ENCODE measurements at places on chromosomes 11 and 22.

GRCh38 chr11:83520849-83521248 is 234.7 kb upstream of the CCDC90B start:
- DNase-seq, result no peak

DNA sequence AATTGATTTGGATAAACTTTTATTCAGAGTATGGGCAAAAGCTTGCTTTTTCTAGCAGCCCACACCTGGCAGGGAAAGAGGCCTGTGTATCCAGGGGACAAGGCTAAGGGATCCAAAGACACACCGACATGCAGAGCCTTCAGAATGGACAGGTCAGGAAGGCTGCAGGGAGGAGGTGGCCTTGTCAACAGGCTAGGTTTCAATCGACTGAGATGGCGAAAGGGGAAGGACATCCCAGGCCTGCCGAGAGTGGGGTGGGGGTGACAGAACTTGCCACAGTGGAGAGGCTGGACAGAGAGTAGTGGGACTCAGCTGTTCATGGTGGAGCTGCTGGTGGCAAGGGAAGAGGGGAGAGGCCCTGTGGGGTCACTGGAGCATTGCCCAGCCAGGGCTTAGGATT is 5.3 kb upstream of the SLC39A13 start:
- DNase-seq, result no peak

- no peak for DNase-seq
These were observed 227.2 kb upstream of the ARHGAP20 start for GRCh38 chr11:110939471-110939870.

DNA sequence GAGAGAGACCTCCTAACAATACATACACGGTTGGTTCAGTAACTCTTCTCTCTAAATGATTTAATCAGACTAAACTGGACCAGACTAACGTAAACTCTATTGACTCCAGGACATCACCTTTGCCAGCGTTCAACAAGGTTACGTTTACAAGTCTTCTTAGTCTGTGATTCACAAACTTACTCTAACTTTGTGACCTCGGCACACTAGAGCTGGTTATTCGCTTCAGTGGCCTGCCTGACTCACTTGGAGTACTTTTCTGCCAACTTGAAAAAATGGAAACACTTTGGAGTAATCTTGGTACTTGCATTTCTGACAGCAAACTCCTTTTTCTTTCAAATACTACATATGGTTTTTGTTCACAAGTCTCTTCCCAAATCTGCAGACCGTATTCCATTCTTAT is 26.2 kb downstream of the MTMR2 start:
- DNase-seq, result no peak

GRCh38 chr22:40345815-40346184 is 500 bp upstream of the ADSL start:
- DNase-seq, result no peak

DNA sequence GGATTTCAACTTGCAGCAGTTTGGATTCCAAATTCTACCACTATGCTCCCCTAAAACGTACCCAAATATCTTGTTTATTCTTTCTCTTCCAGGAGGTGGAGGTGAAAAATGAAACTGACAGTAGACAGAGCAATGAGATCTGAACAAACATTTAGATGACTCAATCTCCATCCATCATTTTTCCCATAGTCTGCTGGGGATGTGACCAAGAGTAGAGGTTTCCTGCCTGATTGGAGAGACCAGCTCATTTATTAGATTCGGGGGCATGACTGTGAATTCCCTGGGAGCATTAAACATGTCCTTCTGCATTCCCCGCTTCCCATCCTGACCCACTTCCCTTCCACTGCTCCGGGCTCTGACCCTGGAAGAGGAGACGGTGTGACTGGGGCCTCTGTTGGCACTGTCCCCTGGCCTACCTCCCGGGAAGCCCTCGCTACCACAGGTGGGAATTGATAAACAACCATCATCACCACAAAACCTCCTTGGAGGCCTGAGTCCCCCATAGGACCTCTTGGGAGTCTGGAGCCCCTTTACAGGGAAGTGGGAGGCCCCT is 20.3 kb downstream of the DKK3 start:
- DNase-seq, result peak; percentile 90

GRCh38 chr11:75237050-75237449 is 3.5 kb upstream of the TPBGL start:
- DNase-seq, result no peak

DNA sequence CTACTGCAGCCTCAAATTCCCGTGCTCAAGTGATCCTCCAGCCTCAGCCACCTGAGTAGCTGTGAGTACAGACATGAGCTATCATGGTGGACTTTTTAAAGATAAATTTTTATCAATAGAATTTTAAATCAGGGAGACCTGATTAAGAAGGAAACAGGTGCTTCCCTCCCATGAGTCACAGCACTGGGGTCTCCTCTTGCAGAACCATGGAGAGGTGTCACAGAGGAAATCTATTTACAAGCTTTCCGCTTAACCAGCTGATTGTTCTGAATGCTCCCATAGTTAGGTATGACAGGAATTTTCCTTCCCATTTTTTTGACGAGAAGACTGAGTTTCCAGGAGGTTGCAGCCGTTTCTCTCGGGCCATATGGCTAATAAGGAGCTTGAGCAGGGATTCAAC is 516.1 kb downstream of the MIAT start:
- DNase-seq, result no peak

GRCh38 chr22:25069758-25070481 is 117.4 kb downstream of the KIAA1671 start:
- no peak for DNase-seq

- DNase-seq, result peak; percentile 14
These were observed 68.3 kb downstream of the C11orf58 start for GRCh38 chr11:16806791-16807190.

GRCh38 chr11:19819148-19819547 is 106.5 kb downstream of the NAV2 start:
- DNase-seq, result no peak

DNA sequence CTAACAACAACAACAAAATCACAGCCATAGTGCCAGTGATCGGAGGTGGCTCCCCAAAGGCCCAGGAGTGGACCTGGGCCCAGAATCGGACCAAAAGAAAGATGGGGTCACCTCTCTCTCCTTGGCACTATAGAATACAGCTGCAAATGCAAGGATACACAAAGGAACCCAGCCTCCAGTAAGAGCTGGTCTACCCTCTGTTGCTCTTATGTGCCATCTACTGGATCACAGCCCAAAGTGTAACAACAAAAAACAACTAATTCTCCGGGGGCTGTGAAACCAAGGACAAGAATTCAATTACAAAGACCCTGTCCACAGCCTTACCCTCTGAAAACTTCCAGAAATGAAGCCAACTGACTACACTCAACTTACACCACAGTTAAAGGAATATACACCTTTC is 21.6 kb downstream of the OR8G5 start:
- DNase-seq, result no peak

DNA sequence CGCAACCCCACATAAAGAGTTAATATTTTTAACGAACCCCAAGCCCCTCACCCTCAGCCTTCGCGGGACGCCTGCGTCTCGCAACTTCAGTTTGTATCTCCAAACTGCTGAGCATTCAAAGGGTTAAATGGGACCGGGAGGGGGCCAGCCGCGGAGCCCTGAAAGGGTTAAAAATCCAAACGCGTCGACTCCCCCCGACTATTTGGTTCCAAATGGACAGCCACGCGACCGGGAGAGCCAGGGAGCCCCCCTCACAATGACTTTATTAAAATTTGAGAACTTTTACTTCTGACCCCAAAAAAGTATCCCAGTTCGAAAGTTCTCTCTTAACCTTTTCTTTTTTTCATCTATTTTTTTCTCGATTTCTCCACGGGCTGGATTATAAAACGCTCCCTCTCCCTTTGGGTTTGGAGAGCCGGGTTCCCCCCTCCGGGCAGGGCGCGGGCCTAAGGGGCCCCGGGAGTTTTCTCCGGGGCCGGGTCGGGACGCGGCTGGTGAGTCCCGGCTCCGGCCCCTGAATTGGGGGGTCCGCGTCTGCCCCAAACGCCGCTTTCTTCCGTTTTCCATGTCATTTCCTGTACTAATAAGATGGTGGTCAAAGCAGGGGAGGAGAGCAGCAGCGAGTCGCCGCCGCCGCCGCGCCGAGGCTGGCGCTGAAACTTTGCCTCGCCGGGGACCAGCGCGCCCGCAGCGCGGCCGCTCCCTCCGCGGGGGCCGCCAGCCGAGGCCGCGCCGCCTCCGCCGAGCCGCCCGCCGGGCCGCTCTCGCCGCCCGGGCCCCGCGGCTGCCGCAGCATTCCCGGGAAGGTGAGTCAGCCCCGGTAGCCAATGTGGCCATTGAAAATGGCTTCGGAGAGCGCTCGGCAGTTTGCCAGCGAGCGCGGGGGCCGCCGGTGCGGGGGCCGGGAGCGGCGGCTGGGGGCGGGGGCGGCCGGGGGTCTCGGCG is at the start of gene PRDM11:
Gene PRDM11, plus strand, starts transcription at position 568 of the 945 bp plus-strand sequence. CDS start 35,128 bp downstream, outside the sequence.
- peak; percentile 88 for DNase-seq

DNA sequence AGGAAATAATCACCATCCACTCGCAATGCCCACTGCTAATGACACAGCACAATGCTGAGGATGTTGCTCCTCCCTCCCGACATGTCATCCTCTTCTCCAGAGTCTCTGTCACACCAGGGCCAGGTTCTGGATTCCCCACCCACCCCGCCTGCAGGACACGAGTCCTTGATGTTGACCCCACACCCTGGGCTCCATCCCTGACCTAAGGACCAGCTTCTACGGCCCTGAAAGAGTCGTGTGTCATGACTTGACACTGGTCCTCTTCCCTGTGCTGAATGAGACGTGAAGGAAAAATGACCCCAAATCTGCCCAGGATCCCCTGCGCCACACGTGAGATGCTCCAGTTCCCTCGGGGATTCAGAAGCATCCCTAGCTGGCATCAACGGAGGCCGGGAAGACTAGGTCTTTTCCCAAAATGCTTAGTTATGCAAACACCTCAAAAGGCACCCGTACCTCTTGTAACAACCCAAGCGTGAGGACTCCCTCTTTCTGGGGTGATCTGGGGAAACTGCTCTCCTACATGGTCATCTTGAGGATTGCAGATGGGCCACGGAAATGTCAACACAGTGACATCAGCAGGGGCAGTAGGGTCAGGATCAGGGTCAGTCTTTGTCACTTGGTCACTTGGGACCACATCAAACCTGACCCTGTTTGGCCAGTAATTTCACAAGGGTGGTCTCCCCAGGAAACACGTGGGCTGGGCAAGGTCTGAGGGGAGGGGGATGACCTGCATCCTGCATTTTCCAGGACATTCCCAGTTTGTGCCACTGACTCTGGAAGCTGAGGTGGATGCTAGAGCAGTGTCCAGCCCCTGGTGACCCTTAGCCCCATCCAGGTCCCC is 42.0 kb downstream of the IGLL5 start:
- no peak for DNase-seq

- peak; percentile 59 for DNase-seq
These were observed 25.5 kb downstream of the TSPAN18 start for GRCh38 chr11:44752300-44752699.

GRCh38 chr11:8870411-8871170 is 40.4 kb upstream of the AKIP1 start:
- DNase-seq, result peak; percentile 77

Measured in fibroblast of skin of back (primary cell).